ENCODE measurements at places on chromosomes 7 and 10.

DNA sequence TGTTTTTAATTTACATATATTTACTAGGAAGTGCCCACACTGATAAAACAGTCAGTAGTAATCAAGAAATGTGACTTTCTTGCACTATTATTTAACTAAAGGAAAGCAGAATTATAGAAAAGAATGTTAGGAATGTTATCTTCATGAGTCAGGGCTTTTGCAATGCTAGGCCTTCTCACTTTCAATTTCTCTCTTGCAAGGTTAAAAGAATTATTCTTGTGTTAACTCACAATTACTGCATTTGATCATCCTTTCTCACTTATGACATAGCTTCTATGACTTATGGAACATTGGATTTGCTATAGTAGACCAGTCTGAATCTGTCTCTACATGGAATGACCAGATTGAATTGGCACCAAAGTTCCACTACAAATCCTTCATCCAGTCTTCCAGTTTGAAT lies 192.4 kb downstream of the SDK1 start:
- no peak for DNase-seq

- DNase-seq, result no peak
Observed at GRCh38 chr7:116610210-116610609, 61.8 kb upstream of the MET start.

GRCh38 chr10:75632805-75633462 lies 201.5 kb downstream of the LRMDA start:
- DNase-seq, result no peak

- DNase-seq, result no peak
Observed at GRCh38 chr10:97069576-97070362, 116.0 kb downstream of the SLIT1 start.

DNA sequence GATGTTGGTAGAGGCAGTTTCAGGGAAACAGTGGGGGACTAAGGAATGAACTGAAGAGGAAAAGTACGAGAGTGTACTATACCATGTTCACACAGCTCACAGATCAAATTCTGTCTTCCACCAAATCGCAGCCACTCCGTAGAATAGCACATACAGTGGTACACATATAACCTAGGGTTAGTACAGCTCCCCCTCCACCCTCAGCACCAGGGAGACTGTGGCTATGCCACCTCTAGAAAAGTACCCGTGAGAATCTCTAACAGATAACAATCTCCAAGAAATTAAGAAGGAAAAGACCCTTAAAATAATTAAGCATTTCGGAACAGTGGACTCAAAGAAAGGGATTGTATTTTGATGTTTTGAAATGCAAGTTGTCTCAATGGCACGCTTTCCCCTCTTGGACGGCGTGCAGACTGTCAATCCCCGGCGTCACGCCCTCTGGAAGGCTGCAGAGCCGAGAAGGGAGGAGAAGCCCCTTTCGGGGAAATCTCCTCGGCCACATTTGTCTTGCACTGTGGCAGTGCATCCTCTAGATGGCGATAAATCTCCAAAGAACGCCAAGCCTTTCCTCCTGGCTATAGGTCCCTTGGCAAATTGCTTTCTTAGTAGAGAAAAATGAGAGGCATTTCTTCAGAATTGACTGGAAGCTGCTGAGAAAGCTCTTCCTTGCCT lies 345.0 kb downstream of the REEP3 start:
- peak; percentile 23 for DNase-seq

DNA sequence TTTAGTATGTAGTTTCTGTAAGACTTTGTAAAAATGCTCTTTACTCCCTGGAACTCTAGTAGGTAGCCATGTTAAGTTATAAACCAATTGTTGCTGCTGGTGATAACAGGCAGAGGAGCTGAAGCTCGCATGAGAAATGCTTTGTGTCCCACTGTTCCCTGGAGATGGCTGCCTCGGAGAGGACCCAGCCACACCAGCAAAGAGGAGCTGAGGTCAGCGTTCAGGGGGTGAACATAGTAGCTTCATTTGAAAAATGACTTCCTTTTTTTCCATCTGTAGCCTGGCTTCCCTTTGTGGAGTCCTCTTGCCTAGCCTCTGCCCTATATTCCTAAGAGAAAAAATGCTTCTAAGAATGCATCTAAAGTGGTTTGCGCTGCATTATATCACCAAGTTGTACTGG lies 20.3 kb downstream of the CELF2 start:
- DNase-seq, result no peak

DNA sequence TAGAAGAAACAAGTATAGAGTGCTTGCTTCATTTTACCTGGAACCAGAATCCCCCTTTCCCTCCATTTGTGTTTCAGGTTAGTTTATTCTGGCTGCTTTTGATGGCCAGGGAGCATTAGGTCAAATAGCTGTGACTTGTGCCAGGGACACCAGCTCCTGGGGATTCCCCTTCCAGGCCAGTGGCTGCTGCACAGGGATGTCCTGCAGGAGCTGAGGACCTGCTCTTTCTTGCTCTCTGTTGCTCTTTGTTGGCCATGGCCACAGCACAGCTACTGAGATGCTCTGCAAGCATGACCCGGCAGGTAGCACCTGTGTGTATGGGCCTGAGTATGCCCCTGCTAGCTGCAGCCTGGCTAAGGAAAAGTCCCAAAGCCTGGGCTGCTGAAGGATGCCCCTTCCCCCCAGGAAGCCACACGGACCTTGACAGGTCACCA lies 208.9 kb downstream of the EBF3 start:
- no peak for DNase-seq

DNA sequence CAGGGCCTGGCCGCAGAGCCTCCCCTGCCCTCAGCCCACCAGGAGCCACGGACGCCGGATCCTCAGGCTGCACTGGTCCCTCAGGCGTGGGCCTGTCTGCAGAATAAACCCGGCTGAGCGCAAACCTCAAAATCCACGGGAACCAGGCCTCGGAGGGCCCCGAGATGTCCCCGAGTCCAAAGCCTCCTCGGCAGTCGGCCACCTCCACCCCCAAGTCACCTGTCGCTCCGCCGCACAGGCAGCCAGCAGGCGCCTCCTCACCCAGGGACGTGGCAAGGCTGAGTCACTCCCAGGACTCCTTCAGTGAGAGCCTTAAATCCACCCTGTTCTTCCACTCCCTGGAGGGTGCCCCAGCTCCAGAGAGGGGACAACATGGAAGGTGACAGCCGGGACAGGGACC lies 33.2 kb downstream of the STK32C start:
- DNase-seq, result no peak
